CD14-positive monocyte (primary cell): ENCODE measurements at places on chromosomes 4 and X.

DNA sequence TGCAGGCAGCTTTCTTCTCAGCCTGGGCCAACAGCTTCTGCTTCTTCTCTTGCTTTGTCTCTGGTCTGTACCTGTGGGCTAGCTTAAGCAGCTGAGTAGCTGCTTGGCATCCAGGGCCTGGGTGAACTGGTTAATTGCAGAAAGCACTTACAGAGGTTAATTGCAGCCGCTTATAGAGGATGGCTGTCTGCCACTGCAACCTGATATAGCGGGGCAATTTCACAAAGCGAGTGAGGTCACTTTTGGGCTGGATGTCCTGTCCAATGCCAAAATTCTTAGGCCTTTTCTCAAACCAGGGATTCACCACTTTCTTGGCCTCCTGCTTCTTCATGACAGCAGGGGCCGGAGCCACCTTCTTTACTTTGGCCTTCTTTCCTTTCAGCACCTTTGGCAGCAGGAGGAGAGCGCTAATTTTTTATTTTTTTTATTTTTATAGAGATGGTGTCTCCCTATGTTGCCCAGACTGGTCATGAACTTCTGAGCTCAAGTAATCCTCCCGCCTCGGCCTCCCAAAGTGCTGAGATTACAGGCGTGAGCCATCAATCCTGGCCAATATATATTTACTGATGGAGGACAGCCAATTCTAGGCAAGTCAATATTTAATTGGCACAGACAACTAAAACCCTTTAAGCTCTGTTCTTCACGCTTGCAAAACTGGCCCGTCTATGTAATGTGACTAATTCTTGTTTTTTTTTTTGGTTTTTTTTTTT lies 61.0 kb downstream of the ENOPH1 start:
- no peak for DNase-seq

DNA sequence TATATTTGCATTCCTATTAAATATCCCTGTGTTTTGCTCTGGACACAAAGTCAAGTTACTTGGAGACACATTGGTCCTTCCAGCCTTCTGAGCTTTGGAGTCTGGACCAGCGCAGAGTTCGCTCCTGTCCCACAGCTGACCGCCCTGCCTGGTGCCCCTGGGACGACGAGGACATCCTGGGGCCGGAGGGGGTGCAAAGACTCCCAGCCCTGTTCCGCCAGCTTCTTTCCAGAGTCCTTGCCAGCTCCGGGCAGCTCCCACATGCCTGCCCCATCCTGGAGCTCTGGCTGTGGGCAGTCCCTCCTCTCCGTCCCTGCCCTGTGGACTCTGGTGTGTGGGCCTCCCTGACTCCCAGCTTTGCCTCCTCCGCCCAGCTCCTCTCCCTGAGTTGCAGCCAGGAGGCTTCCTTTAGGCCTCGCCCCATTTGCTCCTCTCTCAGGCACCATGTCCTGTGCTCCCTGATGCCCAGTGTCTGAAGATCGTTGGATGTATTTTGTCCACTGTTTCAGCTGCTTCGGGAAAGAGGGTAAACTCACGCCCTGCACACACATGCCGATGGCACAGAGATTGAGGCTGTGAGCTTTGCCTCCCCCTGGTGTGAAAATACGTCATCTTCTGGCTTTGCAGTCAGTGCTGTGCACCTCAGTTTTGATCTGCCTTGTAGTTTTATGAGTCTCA lies 4.9 kb upstream of the PCGF3 start:
- DNase-seq, result no peak

- no peak for DNase-seq
These were observed 32.8 kb upstream of the LSM6 start for GRCh38 chr4:146142768-146143167.

- DNase-seq, result no peak
These were observed 59.2 kb upstream of the ZC4H2 start for GRCh38 chrX:65035446-65035770.

- DNase-seq, result no peak
These were observed 10.8 kb upstream of the HERC5 start for GRCh38 chr4:88446124-88446523.

- peak; percentile 55 for DNase-seq
These were observed 177.9 kb downstream of the CBR4 start for GRCh38 chr4:168831919-168832762.
